Karpas-422 (cell line): ENCODE measurements at places on chromosomes 11 and 22. TPM values are rescaled to one million over a fixed set of nuclear protein-coding genes. Genes with fewer than 3 reads are reported as not detected.

Gene UCP3
- 3.0 and 4.0 TPM in 2 replicates for total RNA-seq

Gene TLCD5
- 4.3 and 4.5 TPM in 2 replicates for total RNA-seq

DNA sequence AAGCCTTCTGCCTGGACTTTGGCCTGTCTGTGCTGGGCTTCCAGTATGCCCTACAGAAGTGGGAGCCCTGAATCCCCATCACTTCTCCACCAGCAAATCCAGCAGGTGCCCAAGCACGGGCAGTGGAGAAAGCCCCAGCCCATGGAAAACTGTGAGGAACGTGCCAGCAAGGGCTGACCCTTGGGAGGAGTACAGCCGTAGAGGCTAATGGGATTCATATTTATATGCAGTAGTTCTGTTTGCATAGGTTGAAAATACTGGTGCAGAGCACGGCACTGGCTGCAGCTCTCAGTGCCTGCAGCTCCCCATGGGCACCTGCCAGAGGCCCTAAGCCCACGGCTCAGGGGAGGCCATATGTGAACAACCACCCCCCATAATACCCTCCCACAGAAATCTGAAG is 10.1 kb downstream of the NAGA start:
- no peak for DNase-seq
- peaks cover under 1% of the 10 kb centered on the region; the same call in 1 of the 2 replicates for H3K4me1 ChIP-seq
- H3K27me3 ChIP-seq, result no peaks in the 10 kb centered on the region
- no peak overlapping the region for H3K4me3 ChIP-seq
- H3K36me3 ChIP-seq, result peaks cover 37% of the 10 kb centered on the region
- no peak overlapping the region for H3K27ac ChIP-seq

DNA sequence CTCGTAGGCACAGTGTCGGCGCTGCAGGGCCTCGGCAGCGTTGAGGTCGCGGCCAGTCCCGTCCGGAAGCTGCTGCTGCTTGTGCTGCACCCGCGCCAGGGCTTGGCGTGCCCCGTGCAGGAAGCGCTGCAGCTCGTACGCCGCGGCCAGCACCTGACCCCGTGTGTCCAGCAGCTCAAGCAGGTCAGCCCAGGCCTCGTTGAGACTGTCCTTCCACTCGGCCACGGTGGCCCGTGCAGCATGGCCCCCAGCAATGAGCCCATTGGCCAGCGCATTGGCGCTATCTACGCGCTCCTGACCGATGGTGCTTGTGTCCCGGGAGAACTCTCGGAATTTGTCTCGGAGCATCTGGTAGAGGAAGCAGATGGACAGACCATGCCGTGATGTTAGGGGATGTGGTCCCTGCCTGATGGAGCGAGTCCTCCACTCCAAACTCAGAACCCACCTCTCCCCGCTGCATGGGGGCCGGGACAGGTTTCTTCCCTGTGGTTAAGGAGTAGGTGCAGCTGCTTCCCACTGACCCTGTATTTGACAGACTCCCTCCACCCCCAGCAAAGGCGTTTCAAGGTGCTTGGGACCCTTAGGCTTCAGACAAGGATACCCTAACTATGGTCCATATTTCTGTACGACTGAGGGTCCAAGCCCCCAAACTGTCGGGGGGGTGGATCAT is 13.8 kb upstream of the RBM4B start:
- DNase-seq, result no peak
- H3K27ac ChIP-seq, result no peak overlapping the region
- no peak overlapping the region for H3K4me3 ChIP-seq
- peaks cover 4% of the 10 kb centered on the region; the same call in 1 of the 2 replicates for H3K4me1 ChIP-seq
- H3K36me3 ChIP-seq, result no peaks in the 10 kb centered on the region
- H3K27me3 ChIP-seq, result no peaks in the 10 kb centered on the region
